CD4-positive, alpha-beta T cell treated with Interleukin-12 subunit alpha and Interleukin-12 subunit beta, for 1 hour (primary cell): ENCODE measurements at places on chromosomes 1 and 21.
A peak's percentile ranks its signal among the peaks of the same experiment; 100 is the strongest.

DNA sequence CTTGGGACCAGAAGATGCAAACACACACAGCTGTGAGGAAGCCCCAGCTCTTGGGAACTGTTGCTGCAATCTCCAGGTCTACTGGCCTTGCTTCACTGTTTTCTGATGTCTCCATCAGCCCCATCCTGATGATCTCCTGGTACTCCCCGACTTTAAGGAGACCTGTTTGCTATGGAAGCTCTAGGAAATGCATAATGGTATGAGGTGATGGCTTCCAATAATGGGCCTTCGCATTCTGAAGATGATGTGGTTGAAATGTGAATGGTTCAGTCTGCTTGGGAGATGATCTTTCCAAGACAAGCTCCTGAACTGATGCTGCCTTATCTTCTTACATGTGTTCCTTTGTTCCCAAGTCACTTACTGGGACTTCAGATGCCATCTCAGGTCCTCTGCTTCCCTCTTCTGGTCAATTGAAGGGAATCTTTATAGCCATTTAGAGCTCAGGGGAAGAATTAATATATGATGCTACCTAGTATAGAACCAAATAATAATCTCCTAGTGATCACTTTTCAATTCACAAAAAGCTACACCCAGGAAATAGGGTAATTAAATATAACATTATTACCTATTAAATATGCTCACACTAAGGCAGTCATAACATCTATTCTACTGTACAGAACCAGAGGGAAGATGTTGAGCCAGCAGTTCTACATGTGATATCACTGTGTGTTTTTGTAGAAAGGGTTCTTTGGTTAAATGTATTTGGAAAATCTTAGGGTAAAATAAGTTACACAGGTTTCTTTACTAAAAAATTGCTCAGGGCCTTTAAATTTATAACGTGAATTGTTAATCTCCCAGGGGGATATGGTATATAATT lies 73.9 kb upstream of the VTCN1 start:
- no peak for DNase-seq

DNA sequence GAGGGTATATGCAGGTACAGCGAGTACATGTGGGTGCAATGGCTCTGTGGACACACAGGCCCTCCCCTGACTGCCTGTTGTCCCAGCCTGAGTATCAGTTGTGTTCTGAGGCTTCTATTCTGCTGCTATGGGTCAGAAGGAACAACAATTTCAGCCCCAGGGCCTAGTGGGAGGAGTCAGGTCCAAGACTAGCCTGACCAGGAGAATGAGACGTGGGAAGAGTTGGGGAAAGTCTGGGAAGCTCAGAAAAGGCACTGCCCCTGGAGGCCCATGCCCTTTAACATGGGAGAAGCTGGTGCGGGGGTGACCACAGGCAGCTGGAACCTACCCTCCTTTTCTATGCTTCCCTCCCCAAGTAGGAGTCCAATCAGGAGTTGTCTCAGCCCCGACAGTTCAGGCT lies 7.7 kb downstream of the IGSF8 start:
- no peak for DNase-seq

DNA sequence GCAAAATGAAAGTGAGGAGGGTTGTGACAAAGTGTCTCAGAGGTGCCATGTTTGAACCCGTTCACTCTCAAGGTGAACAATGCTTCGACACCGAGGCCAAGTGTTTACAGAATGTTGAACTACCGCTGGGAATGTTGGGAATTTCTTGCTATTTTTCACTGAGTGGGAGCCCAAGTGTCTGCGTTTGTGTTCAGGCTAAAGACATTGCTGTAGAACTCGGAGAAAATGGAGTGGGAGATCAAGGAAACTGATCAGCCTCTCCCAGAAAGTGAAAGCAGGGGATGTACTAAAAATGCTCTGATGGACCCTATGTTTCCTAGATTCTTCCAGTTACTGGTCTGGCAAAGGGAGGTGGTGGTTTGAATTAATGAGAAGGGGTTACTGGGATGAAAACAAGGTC lies 207.5 kb downstream of the BACH1 start:
- no peak for DNase-seq

GRCh38 chr1:46448109-46448911 lies 41.3 kb upstream of the DMBX1 start:
- no peak for DNase-seq

GRCh38 chr1:95002540-95003432 lies 70.0 kb downstream of the ALG14 start:
- no peak for DNase-seq

DNA sequence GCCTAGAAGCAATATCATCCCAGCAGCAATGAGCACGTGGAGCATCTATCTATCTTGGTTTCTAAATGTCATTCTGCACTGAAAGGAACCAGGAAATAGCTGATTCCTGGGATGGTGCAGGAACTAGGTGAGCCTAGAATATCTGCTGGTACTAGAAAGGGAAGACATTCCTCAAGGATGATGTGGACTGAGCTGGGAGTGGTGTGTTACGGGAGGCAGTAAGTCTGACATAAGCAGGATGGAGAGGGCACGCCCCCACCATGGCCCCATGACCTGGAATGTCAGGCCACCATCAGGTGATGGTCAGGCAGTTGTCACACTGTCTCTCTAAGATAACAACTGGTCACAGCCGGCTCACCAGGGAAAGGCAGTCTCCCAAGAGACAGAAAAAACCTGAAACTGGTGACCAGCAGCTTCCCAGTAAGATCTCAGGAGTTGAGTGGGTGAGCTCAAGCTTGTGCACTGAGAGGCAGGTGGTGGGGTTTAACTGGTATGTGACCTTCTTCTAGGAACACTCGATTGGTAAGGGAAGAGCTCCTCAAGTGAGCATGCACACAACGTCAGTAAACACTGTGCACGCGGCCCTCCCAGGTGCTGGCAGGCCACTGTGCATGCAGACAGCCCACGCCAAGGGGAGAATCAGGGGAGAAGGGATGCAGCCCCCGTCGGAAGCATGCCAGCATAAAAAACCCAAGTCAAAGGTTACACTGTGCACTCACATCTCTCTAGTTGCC lies 148.7 kb downstream of the ADSS2 start:
- DNase-seq, result no peak

GRCh38 chr1:29232387-29232786 lies 1.7 kb upstream of the MECR start:
- DNase-seq, result no peak

GRCh38 chr1:6365047-6365446 lies 28.5 kb downstream of the ACOT7 start:
- DNase-seq, result peak; percentile 58

- DNase-seq, result no peak
These were observed 118.2 kb upstream of the PDE4B start for GRCh38 chr1:65674522-65674921.

DNA sequence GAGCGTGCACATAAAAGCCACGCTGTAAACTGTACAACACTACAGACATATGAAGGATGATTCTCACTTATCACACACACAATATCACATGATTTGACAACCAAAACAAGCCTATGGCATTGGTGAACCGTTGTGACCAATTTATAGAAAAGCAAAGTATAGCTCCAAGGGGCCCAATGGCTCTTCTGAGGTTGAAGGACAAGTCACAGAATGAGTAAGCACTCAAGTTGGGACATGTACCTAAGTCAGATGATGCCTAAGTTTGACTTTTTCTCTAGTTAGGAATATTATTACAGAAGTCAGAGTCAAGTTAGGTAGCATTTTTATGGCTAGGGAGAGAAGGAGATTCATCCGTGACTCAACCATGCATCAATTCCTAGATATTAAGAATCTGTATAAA lies 45.7 kb downstream of the PLPP3 start:
- no peak for DNase-seq

- DNase-seq, result no peak
These were observed 8.9 kb upstream of the CTSE start for GRCh38 chr1:206032380-206033140.

DNA sequence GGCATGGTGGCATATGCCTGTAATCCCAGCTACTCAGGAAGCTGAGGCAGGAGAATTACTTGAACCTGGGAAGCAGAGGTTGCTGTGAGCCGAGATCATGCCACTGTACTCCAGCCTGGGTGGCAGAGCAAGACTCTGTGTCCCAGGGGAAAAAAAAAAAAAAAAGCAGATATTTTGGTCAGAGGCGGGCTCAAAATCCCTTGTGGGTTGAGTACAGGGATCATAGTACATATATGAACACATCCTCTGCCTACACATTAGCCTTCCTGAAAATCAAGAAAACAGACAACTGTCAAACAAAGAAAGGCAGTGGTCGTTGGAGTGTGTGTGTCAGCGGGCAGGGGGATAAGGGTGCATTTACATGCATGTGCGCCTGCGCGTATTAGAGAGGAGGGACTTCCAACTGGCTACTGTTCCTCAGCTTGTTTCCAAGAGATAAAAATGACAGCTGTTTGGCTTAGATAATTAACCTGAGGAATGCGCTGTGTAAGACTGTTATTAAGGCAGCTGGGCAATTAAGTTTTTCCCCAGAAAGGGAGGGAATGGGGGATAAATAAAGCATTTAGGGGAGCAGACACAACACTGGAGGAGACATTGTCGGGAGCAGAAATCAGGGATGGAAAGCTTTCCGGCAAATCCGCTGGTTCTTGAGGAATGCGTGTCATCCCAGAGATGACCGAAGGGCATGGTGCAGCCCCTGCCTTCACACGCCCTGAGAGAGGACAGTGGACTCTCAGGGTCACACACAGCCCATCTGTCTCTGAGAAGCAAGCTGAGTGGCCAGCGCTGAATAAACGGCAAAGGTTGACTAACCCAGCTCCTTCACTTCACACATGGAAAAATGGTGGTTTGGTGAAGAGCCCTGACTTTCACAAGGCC lies 6.4 kb downstream of the LAMB3 start:
- no peak for DNase-seq

GRCh38 chr1:25137106-25137505 lies 95.2 kb downstream of the SYF2 start:
- no peak for DNase-seq

DNA sequence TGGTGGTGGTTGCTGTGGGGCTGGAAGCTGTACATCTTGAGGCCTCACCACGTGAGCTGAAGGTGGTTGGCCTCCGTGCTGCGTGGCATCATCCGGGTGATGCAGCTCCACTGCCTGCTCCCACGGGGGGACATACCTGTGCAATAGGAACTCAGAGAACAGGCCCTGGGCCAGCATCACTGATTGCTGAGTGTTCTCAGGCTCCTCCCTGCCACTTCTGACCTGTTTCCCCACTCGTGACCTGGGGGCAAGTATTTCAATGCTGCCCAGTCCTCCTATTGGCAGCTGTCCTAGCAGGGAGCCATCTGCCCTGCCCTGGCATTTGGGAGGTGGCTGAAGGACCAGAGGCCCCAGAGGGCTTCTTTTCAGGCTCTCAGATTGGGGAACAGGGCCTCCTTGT lies 26.1 kb downstream of the PTPRF start:
- DNase-seq, result no peak

- no peak for DNase-seq
These were observed 265.6 kb downstream of the TM2D1 start for GRCh38 chr1:61459345-61459744.

DNA sequence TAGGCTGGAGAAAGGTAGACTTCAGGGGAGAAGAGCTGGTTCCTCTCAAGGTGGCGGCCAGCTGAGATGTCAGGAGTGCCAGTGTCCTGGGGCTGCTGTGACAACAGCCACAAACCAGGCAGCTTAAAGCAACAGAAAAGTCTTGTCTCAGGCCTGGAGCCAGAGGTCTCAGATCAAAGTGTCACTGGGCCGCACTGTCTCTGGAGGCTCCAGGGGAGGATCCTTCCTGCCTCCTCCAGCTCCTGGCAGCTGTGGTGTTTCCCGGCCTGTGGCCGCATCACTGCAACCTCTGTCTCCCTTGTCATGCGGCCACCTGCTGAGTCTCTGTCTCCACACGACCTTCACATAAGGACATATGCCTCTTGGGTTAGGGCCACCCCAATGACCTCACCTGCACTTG lies 24.4 kb upstream of the TSPEAR start:
- no peak for DNase-seq

DNA sequence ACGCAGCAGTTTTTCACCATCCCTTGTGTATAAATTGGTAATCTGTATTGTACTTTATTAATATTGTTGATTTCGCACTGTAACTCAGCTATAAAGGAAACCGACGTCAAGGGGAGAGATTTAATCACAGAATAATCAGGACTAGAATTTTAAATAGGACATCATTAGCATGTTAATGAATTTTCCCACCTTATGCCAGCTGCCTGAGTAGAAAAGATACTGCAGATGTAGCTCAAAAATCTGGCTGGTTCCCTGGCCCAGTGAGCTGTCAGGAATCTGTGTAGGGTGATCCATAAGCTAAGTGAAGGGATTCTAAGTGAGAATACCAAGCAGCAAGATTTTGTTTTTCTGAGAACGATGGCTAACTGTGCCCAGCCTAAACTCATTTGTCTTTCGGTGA lies 195.5 kb downstream of the DISC1 start:
- no peak for DNase-seq

GRCh38 chr1:235017719-235018118 lies 110.9 kb downstream of the TOMM20 start:
- DNase-seq, result no peak
